Stimulated activated CD4-positive, alpha-beta T cell treated with anti-CD3 and anti-CD28 coated beads, Interleukin-2, amount 100 ng/mL, for 48 hours (primary cell): ENCODE measurements at places on chromosomes 3 and 15.

GRCh38 chr3:110576960-110577359 is 494.7 kb upstream of the NECTIN3 start:
- no peak for DNase-seq

DNA sequence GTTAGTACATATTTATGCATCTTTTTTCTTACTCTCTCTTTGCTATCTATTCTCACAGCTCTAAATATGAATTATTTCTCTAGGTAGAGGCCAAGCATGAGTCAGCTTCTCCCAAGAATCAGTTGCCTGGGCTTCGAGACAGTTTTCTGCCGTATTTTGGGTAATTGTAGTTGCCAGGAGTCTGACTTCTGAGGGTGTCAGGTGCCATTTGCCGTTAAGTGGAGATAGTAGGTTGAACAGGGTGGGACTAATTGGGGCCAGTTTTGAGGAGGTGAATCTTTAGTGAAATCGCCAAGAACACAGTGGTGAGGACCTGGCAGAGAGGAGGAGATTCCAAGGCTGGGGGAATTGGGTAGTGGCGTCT is 7.8 kb upstream of the NRROS start:
- DNase-seq = no peak

- DNase-seq = no peak
Observed at GRCh38 chr3:155211940-155212339, 81.5 kb downstream of the STRIT1 start.

- no peak for DNase-seq
Observed at GRCh38 chr3:161084277-161084676, 20.9 kb downstream of the B3GALNT1 start.
